ENCODE measurements at places on chromosomes 11 and 22.

GRCh38 chr11:86938203-86938899 lies 16.8 kb downstream of the FZD4 start:
- no peak for DNase-seq

- DNase-seq, result no peak
Measured at GRCh38 chr11:114308689-114309089, 12.5 kb downstream of the NNMT start.

DNA sequence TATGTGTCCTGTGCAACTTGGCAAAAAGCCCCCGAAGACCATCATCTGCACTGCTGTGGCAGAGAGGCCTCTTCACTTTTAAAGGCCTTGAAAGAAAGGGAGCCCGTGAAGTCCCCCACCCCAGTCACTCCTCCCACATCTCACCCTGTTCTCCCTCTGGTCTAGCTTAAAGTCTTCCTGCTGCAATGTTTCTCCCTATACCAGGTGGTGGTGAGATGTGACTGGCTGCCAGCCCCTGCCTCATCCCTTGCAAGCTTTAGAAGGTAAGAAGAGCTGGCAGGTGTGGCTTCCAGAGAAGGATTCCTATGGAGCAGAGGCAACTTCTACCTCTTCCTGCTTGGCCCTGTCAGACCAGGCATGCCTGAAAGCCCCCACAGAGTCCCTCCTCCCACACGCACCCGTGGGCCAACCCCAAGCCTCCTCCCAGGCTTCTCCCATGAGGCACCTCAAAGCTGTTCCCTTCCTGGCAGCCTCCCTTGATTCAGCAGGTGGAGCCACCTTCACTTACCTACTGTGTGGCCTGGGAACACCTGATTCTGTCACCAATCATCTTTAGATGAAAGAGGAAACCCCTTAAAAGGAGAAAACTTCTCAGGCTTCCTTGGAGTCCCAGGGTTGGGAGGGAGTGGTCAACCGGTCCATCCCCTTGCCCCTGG lies 4.0 kb upstream of the TRIM29 start:
- DNase-seq, result peak; percentile 50

- peak; percentile 76 for DNase-seq
Measured at GRCh38 chr11:34512840-34513681, 533 bp downstream of the ELF5 start.

DNA sequence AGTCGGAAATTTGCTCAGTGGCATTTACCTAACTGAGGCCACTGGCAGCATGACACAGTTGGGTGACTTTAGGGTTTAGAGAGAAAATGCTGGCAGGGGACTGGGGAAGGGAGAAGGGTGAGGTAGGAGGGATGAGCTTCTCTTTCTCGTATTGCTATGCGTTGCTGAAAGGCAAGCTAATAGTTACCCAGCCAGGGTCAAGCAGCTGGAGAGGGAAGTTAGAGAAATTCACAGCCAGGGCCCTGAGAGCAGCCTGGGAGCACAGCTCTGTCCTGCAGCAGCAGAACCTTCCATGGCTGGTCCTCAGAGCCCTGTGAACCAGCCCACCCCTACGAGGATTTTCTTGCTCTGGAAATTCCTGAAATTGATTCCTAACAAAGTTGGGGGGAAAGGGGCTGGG lies 679.6 kb downstream of the NTM start:
- DNase-seq, result no peak

DNA sequence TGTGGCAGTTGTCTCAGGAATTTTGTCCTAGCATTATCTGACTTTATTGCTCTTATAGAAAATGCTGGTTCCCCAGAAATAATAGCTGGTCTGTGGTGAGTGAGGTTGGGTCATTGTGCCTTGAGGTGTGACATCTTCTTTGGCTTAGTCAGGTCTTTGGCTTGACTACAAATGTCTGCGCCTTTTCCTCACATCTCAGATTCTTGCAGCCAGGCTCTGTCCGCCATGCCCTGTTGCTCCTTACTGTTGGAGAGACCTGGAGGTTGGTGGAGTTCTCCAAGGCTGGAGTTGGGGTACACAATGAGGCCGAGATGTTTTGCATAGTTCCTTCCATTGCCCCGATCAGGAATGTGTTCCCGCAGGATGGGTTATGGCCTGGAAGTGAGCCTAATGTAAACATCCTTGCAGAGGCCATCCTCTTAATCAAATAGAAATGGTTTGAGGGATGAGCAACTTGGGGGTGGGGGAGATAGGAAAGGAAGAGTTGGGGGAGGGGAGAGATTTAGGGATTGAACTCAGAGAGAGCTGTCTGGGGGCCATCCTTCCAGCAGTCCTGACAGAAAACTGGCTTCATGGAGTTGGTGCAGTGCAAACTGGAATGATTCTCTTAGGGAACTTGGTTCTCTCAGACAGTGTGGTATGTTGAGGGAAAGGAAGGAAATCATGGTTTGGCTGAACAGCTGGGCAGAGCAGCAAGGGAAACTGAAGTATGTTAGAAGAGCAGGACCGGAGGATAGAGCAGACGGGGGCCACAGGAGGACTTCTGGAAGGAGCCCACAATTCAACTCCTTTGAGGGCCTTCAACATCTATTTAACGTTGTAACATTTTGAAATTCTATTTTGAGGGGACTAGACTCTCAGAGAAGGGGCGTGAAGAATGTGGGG lies 49.9 kb downstream of the ZBTB16 start:
- DNase-seq, result no peak

DNA sequence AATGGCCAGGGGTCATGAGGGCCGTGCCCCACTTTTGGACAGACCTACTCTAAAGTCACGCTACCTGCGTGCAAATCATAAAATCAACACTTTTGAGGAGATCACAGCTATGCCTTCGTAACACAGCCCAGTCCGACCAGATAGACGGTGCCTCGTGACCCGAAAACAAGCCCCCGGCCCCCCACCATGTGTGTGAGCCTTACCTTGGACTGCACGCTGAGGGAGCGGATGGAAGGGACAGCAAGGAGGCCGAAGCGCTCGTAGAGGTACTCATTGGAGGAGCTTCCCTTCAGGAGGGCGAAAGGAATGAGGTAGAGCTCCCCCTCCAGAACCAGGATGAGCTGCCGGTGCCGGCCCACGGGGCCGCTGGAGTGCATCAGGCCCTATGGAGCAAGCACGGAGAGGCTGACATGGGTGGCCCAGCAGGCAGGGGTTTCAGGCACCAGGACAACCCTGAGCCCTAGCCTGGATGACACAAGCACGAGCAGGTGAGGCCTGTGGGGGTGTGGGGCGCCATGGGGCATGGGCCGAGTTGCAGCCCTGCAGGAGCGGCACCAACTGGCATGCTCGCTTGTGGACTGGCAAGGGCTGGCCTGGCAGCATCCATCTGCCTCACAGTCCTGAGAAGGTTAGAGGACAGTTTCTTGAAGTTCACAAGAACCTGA lies 82.2 kb upstream of the PITPNB start:
- DNase-seq, result no peak

DNA sequence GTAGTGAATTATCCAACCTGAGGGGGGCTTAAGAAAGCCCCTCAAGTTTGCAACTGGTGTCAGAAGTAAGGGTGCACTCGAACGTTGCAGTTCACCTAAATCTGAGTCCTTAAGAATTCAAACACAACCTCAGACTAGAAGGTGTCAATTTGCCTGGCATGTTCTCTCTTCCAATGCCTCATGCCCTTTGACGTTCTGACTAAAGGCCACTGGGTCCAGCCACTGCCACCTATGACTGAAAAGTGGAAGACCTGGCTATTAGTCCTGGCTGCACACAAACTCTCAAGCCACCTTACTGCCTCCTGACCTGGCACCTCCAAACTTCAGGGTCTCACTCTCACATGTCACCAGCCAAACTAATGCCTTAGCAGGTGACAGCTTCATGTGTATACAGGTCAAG lies 8.0 kb downstream of the APOL4 start:
- no peak for DNase-seq
